ENCODE measurements at places on chromosomes 16 and 17.

- no peak for DNase-seq
Observed at GRCh38 chr17:37735165-37735564, 9.7 kb downstream of the HNF1B start.

GRCh38 chr17:65541453-65541852, 20.0 kb downstream of the AXIN2 start:
- DNase-seq = no peak

DNA sequence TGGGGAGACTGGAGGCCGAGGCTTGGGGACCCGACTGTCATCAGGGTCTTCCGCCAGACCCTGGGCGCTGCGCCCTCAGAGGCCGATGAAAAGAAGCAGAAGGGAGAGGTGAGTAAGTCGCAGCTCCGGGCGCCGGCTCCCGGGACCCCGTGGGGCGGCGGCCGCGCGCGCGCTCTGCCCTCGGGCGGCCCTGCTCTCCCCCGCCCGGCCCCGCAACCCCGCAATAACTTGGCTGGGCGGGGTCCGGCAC, 392 bp upstream of the ABHD15 start:
- no peak for DNase-seq

GRCh38 chr16:81283044-81283443, 31.7 kb upstream of the GAN start:
- DNase-seq = no peak

- no peak for DNase-seq
Observed at GRCh38 chr16:14024283-14024682, 46.8 kb upstream of the MRTFB start.

GRCh38 chr17:39639566-39640458, 2.9 kb downstream of the STARD3 start:
- DNase-seq = no peak

GRCh38 chr17:9255833-9256232, 234.5 kb downstream of the NTN1 start:
- no peak for DNase-seq

DNA sequence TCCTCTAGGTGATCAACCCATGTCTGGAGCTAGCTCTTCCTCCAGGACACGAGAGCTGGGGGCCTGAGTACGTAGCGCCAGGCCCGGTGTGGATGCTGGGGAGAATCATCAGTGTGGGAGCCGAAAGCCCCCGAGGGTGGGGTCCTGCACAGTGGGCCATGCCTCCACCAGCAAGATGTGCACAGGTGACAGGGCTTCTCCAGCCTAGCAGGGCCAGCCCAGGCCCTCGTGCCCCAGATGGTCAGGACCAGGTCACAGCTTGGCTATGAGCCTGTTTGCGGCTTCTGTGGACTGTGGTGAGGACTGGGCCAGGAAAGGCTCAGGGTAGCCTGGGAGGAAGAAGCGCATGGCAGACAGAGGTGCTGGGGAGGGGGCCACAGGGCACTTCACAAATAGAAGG, 7.8 kb downstream of the MPG start:
- DNase-seq = no peak

Data from AML-193 (cell line).